ENCODE measurements at places on chromosomes 2 and 18.

- peak; percentile 25 for DNase-seq
Measured at GRCh38 chr2:176652300-176653182, 383.3 kb downstream of the MTX2 start.

- no peak for DNase-seq
Measured at GRCh38 chr2:219009294-219009693, 16.1 kb upstream of the CRYBA2 start.

DNA sequence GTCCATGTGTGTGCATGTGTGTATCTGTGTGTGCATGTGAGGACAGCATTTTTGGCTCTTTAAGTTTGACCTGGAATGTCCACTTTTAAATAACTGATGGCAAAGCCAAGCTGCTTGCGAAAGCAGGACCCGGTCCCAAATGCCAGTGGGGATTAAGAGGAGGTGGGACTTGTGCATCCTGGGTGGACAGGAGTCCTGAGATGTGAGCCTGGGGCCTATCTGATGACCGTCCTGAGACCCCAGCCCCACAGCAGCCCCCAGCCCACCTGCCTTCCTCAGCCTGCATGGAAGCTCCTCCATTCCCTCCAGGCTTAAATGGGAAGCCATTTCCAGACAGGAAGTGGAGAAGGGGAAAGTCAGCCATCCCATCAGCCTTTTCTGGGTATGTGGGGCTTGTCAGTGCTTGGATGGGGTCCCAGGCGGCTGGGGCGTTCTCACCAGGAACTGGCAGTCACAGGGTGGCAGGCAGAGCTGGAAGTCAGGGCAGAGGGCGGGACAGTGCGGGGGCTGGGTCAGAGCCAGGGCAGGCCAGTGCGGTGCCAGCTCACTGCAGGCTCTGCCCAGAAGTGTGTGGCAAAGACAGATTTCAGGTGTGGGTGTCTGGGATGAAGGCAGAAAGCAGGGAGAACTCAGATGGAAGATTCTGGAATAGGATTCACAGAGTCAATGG lies 117.8 kb downstream of the ACKR3 start:
- no peak for DNase-seq

GRCh38 chr2:39093218-39093898 lies 27.5 kb downstream of the SOS1 start:
- DNase-seq, result no peak

- no peak for DNase-seq
Measured at GRCh38 chr18:41993151-41993550, 38.1 kb downstream of the PIK3C3 start.

GRCh38 chr2:74228772-74229171 lies 30.4 kb downstream of the MTHFD2 start:
- no peak for DNase-seq

DNA sequence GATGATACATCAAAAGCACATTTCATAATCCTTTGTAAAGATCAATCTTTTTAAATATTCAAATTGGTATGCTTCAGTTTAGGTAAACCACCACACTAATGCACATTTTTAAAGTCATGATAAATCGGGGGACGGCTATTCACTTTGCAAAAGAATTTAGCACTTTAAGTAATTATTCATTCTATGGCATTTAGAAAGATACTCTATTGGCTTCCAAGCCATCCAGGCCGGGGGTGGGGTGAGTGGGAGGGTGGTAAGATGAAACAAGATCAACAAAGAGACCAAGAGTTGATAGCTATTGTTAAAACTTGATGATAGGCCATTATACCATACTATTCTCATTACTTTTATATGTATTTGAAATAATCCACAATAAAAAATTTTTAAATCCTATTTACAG lies 41.0 kb downstream of the EPG5 start:
- no peak for DNase-seq

GRCh38 chr18:50277942-50278341 lies 3.4 kb downstream of the MBD1 start:
- DNase-seq, result no peak

- peak; percentile 19 for DNase-seq
Measured at GRCh38 chr2:175251425-175252041, 70.0 kb upstream of the ATP5MC3 start.

GRCh38 chr18:998936-999335 lies 94.3 kb downstream of the ADCYAP1 start:
- DNase-seq, result no peak

DNA sequence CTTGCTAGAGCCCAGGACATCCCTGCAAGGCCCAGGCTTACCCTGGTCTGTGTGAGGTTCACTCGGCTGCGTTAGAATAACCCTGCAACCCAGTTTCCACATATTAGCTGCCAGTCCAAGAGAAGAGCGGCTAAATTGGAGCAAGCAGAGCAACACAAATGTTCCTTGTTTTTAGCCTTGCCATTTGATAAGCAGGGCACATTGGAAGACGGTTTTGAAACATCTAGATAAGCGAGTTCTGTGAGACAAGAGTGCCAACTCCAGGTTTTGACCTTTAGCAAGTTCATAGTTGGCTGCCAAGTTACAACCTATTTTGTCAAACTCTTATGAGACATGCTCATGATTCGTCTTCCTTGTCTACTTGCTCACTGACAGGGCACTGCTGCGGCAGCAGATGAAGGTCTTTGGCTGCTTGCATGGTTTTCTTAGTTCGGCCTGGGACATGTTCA lies 23.5 kb downstream of the DPP4 start:
- no peak for DNase-seq

DNA sequence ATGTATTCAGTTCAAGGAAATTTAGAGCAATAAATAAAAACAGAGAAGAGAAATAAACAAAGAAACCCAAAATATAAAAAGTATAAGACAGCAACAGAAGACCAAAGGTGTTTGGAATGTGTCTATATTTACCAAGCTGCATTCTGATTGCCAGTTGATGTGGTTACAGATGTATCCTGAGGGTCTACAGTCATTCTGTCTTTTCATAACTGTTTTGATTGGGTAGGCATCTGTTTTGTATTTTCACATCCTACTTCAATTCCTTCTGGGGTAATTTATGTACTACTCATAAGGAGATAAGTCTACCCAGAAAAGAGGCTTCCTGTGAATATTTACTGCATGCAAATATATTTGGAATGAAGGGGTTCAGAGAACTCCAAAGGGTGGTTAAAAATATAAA lies 596.8 kb upstream of the GCFC2 start:
- DNase-seq, result no peak

DNA sequence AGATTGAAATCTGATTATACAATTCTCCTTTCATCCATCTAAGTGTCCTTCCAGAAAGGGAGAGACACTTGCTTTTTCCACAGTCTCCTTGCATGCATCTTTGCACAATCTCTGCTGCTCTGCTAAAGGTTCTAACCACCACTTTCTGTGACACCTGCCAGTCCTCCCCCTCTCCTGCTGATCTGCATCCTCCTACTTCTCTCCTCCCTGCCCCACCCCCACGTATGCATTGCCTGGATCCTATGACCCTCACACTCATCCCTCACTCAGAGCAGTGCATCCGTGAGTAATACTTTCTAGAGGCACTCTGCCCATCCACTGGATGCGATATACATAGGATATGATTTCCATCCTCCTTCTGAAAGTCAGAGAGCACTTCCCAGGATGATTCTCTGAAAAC lies 27.7 kb upstream of the TRAPPC8 start:
- no peak for DNase-seq

- peak; percentile 65 for DNase-seq
Measured at GRCh38 chr2:1817256-1818051, 73.1 kb upstream of the PXDN start.

DNA sequence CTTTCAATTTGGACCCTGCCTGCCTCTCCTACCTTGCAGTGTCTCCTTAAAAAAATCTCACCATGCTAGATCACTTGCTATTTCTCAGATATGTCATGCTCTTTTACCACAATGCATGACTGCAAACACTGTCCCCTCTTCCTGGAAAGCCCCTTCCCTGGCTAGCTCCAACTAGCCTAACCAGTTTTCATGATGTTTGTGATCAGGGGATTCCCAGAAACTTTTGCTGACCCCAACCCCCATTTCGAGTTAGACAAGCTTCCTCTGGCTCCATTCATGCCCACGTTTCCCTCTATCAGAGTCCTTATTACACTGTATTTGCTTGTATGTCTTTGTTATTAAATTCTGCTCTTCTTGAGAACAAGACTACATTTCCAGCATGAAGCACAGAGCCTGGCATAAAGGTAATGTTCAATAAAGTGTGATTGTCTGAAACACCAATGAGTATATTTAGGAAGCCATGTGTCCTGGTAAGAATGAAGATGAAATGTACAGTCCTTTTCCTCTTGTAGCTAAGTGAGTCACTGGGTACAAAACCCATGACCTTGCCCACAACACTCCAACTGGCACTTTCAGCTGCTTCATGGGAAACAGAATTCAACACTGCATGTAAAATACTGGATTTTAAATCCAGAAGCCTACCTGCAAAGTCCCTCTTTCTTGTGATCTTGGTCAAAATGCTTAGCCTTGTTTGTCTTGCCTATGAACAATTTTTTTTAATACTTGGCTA lies 62.0 kb upstream of the ATL2 start:
- DNase-seq, result no peak

- no peak for DNase-seq
Measured at GRCh38 chr18:8307960-8308359, 301.3 kb upstream of the RAB12 start.

- no peak for DNase-seq
Measured at GRCh38 chr2:27379383-27379835, 1.1 kb downstream of the ZNF513 start.

DNA sequence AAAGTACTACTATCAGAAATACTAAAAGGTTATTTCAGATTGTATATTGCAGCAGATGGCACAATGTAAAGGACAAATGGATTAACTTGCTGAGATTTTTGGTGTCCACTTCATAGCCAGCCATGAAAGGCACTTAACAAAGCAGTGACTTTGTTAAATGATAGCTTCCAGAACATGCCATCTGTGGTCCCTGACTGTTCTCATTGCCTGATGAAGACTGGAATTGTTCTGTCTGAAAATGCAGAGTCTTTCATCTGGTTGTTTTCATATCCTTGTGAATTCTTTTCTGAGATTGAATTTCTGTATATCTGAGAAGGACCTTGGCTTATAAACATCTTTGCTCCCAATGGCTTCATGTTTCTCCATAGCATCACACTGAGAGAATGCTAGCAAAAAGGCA lies 44.4 kb upstream of the LRRTM1 start:
- no peak for DNase-seq

DNA sequence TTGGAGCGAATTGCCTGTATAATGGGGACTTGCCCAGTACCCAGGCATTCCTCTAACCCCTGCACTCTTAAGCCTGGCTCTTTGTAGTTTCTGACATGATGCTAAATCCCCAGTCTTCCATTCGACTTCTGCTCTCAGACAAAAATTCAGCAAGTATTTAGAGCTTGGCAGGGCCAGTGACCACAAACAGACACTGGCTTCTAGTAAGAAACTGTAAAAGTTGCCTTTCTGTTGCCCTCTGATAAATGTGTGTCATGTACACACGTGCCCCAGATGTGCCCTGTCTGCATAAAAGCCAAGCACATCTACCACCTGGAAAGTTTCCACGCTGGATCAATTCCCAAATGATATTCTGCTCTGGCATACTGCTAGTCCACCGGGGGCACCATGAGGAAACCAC lies 18.0 kb downstream of the PAX3 start:
- no peak for DNase-seq

DNA sequence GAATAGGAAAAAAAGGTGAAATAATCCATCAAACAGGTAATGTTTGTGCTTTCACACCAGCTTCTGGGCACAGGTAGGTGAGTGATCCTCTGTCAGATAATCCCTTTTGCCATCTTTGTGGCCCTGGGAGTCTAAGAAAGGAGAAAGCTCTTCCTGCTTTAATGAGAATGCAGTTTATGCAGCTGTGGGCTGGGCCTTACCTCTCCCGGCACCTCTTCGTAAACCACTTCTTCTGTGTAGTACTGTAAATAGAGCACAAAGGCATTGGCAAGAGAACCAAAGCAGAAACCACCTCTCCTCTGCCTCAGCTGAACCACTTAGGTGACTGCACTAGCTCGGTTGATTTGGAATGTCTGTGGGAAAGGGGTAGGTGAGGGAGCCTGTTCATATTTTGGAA lies 4.9 kb downstream of the NEB start:
- no peak for DNase-seq

- no peak for DNase-seq
Measured at GRCh38 chr18:76697441-76697901, 124.9 kb upstream of the ZNF236 start.

GRCh38 chr2:97751752-97752151 lies 38.4 kb downstream of the ZAP70 start:
- no peak for DNase-seq

GRCh38 chr2:54757500-54757899 lies 34.0 kb downstream of the EML6 start:
- DNase-seq, result no peak

- DNase-seq, result no peak
Measured at GRCh38 chr2:239892441-239893235, 132.5 kb downstream of the NDUFA10 start.

DNA sequence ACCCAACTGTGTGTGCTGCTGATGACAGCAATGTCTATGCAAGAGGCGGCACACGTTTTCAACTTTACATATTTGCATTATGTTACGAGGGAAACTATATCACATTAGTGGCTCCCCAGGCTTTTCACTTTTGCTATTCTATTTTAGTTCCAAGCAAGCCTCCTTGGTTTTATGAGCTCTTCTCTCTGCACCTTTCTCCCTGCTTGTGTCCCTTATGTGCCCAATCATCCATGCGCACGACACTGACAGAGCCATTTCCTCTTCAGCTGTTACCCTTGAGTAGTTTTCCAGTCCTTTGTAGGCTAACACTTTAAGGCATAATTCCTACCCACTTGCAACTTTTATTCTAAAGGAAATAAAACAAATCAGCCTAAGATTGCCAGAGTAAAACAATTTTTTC lies 154.3 kb downstream of the TCF4 start:
- DNase-seq, result no peak

DNA sequence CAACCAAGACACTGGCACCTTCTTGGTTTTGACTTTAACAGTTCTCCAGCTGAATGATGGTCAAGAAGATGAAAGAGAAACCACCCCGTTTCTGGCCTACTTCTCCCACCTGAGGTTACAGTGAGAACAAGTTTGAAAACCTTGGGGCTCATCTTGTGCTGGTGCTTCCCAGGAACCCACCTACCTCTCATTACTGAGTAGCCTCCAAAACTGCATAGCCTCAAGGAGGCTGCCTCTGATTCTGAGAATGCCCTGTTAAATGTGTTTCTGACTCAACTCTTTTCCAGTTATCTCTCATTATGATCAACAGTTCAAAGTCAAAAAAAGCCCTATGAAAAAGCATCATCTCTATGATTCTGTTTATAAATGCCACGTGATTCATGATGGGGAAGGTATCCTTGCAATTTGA lies 121.9 kb downstream of the CACNB4 start:
- DNase-seq, result no peak

GRCh38 chr2:17057109-17058017 lies 391.7 kb upstream of the CYRIA start:
- DNase-seq, result no peak

All from colonic mucosa (tissue), 4 donors.